GM23338 (cell line): ENCODE measurements at places on chromosomes 6 and 20. TPM values are rescaled to one million over a fixed set of nuclear protein-coding genes. Genes with fewer than 3 reads are reported as not detected.
A peak's percentile ranks its signal among the peaks of the same experiment; 100 is the strongest.

BTN1A1 gene
- 0.38 and 0.50 TPM in 2 replicates for total RNA-seq

C4B gene
- total RNA-seq: 0.39 TPM in 1 of 2 replicates, not detected in the other

GRCh38 chr6:49982046-49982445 is 12.6 kb upstream of the DEFB113 start:
- DNase-seq: no peak

DNA sequence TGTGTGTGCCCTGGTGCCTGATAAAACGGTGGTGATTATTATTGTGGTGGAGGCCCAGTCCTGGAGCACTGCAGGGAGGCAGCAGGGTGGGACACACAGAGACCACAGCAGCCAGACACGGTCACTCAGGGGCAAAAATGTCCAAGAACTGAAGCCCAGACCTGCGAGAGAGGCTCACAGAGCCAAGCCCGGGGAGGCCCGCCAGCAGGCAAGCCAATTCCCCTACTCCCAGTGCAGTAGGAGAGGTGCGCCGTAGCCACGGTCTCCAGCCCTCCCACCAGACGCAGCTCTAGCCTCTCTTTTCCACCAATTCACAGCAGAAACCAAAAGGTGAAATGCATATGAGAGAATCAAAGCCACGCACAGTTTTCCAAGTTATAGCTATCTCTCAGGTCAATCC is 179.4 kb upstream of the TAB2 start:
- no peak for DNase-seq

GRCh38 chr6:105810105-105810921 is 275.8 kb upstream of the PRDM1 start:
- DNase-seq: peak; percentile 11

DNA sequence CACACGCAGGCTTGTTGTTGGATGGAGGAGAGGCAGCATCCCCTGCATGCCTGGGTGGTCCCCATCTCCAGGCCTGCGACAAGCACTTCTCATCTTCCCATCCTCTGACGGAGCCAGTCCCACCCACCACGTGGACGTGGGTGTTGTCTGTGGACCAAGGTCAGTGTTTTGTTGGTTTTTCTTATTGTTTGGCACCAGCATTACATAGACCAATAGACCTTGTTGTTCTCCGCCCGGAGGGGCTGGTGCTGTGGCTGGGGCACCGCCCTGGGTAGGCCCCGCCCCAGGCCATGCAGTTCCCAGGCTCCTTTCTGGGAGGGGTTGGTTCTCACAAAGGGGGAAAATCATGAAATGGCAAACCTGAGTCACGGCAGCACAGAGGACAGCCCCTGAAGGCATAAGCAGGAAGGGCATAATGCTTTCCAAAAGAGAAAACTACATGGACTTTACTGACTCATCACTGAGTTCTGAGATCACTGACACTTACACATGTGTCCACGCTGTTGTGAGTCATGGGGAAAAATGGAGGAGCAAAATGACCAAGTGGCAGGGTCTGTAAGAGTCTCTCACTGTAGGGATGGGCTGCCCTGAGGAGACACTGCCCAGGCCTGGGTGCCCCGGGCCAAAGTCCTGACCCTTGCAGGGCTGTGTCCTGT is 90.8 kb downstream of the THBS2 start:
- DNase-seq: no peak
